ENCODE measurements at places on chromosomes 16 and 17.

DNA sequence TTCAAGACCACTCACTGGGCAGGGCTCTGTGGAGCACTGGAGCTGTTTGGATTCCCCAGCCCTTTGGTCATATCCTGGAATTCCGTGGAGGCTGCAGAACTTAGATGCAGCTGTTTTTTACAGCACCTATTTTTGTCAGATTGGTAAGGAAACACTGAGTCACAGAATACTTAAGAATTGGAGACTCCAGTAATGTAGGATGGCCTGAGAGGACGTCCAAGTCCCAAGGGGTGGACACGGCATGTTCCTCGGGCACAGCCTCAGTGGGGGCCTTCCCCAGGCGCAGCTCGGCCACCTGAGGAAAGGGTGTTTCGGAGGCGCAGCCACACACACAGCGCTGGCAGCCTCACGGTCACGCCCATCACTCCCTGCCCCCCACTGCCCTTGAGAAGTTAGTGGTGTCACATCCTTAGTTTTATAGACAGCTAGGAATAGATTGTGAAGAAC lies 14.8 kb downstream of the PLD6 start:
- DNase-seq, result no peak

- no peak for DNase-seq
Measured at GRCh38 chr17:45145035-45145389, 3.3 kb upstream of the HEXIM1 start.

GRCh38 chr16:81431554-81432353 lies 12.9 kb upstream of the CMIP start:
- no peak for DNase-seq

DNA sequence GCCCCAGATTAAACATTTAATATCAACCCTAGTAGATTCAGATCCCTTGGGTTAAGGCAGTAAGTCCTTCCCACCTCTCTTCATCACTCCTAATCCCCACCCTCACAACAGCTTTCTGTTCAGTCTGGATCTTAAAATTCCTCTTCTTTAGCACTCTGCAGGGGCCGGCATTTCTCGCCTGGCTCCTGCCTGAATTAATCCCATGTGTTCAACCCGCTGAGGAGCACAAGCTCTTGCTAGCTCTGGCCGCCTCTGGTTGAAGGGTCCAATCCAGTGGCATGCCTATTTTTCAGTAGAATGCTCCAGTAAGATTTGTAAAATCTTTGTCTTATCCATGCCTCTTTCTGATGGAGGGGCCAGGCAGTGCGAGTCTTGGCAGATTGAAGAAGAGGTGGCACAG lies 59.2 kb downstream of the CYB5B start:
- DNase-seq, result no peak

- no peak for DNase-seq
Measured at GRCh38 chr17:72838581-72838980, 253.9 kb downstream of the SLC39A11 start.

GRCh38 chr16:4426021-4426684 lies 485 bp downstream of the DNAJA3 start:
- DNase-seq, result no peak

GRCh38 chr17:43482103-43483012 lies 1.4 kb upstream of the DHX8 start:
- DNase-seq, result no peak

GRCh38 chr17:40283662-40284061 lies 4.0 kb upstream of the CDC6 start:
- peak; percentile 58 for DNase-seq

DNA sequence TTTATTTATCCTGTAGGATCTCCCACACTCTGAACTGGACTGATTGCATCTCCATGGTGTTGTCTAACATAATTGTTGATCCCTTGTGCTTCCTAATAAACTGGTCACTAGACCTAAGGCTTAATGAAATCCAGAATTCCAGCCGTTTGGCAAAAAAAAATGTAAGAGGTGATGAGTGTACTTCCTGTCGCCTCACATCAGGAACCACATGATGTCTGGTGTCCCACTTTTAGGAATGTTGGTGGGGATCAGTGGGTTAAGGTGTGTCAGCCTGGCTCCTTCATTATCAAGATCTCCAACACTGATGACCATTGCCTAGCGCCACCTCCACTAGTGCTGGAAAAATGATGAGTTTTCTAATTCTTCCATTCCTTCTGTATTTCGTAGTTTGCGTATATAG lies 18.6 kb upstream of the LONP2 start:
- DNase-seq, result no peak

GRCh38 chr17:77254951-77255825 lies 114.4 kb downstream of the SEC14L1 start:
- DNase-seq, result no peak

DNA sequence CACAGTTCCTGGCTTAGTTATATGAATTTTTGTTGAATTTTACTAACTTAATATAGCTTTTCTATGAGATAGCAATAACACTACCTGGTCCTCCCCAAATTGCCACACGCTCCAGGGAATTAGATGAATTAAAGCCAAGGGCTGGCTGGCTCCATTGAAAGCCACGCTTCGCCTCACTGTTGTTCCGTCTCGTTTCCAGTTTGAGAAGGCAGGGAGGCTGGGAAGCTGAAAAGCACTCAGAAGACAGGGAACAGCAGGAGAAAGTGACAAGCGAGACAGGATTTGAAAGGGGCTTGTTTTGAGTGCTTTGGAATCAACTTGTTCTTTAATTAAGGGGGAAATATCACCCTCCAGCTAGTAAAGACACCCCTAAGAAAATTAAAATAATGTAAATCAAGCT lies 425.3 kb downstream of the CA10 start:
- no peak for DNase-seq

GRCh38 chr17:76246080-76247066 lies 6.1 kb upstream of the RNF157 start:
- DNase-seq, result peak; percentile 52

DNA sequence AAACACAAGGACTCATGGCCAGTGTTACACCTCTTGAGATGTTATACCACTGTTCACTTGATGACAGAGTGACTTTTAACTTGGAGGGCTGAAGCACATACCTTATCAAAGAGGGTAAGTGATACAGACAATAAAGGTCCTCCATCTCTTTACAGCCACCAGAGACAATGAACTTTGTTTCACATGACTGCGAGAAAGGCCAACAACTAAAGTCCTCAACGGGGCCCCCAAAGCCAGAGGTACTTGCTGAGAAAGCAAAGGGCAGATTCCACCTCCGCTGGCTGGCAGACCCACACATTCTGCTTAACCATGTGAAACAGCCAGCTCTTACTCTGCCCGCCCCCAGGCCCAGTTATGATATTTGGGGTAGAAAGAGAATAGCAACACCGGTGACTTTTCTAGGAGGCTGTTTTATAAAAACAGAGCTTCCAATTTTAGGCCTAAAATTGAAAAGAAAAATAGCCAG lies 21.4 kb downstream of the DCUN1D3 start:
- no peak for DNase-seq

DNA sequence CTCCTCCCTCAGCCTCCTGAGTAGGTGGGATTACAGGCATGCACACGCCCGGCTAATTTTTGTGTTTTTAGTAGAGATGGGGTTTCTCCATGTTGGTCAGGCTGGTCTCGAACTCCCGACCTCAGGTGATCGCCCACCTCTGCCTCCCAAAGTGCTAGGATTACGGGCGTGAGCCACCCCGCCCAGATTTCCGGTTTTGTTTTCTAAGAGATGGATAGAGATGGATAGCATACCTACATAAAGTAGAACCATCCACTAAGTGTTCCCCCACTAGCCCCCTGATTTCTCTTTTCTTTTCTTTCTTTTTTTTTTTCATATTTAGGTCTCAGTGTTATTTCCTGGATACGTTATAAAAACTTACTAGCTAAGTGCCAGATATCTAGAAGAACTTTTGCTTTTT lies 2.0 kb downstream of the WSB1 start:
- DNase-seq, result peak; percentile 30

GRCh38 chr17:35717475-35717874 lies 14.0 kb upstream of the RASL10B start:
- DNase-seq, result no peak

DNA sequence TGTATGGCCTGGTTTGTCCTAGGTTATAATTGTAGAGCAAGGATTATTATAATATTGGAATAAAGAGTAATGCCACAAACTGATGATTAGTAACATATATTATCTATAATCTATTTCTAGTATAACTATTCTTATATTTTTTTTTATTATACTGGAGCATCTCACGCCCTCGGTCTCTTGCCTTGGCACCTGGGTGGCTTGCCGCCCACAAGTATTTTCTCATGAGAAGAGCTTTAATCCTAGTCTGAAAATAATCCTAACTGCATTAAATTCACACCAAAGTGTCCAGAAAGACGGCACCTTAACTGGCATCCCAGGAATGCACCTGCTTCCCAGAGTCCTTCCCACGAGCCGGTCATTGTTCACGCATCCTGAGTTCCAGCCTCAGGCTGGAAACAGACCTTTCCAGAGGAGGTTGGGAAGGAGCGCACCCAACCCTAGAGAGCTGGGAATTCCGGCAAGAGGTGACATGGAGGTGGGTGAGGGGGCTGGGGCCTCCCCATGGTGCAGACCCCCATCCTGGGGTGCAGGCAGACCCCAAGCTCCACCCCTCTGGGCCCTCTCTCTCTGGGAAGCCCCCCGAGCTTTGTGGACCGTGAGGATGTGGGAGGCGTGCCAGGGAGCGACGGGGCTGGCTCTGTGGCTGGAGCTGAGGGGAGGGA lies 15.9 kb downstream of the CHMP1A start:
- DNase-seq, result no peak

DNA sequence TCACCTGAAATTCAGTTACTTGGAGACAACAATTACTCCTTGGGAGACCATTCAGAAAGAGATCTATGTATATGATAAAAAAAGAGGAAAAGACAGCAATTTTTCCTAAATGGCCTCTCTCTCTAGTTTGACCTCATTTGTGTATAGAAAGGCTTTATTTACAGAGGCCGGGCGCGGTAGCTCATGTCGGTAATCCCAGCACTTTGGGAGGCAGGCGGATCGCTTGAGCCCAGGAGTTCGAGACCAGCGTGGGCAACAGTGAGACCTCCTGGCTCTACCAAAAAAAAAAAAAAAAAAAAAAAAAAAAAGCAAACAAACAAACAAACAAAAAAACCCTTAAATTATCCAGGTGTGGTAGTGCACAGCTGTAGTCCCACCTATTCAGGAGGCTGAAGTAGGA lies 20.7 kb downstream of the GRB2 start:
- DNase-seq, result no peak

DNA sequence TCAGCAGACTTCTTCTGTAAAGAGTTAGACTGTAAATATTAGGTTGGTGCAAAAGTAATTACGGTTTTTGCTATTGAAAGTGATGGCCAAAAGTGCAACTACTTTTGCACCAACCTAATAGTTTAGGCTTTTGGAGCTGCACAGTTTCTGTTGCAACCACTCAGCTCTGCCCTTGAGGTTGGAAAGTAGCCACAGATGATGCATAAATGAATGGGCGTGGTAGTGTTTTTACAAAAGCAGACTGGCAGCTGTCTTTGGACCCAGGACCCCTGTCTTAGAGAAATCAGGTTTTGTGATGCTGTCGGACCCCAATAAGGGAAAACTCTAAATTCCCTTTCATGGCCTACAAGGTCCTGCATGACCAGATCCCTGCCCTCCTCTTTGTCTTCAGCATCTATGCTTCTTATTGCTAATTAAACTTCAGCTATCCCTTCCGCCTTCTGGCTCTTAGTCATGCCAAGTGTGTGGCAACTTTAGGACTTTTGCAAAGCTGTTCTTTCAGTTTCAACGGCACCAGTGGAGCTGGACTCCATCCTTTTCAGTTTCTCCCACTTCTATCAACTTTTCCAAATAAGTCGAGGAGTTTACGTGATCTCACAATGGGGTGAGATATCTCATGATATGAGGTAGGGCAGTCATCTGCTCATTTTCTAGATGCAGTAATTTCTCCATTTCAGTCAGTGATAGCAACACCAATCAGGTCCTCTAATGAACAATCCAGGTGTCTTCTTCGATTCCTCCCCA lies 232.3 kb downstream of the XYLT1 start:
- no peak for DNase-seq

DNA sequence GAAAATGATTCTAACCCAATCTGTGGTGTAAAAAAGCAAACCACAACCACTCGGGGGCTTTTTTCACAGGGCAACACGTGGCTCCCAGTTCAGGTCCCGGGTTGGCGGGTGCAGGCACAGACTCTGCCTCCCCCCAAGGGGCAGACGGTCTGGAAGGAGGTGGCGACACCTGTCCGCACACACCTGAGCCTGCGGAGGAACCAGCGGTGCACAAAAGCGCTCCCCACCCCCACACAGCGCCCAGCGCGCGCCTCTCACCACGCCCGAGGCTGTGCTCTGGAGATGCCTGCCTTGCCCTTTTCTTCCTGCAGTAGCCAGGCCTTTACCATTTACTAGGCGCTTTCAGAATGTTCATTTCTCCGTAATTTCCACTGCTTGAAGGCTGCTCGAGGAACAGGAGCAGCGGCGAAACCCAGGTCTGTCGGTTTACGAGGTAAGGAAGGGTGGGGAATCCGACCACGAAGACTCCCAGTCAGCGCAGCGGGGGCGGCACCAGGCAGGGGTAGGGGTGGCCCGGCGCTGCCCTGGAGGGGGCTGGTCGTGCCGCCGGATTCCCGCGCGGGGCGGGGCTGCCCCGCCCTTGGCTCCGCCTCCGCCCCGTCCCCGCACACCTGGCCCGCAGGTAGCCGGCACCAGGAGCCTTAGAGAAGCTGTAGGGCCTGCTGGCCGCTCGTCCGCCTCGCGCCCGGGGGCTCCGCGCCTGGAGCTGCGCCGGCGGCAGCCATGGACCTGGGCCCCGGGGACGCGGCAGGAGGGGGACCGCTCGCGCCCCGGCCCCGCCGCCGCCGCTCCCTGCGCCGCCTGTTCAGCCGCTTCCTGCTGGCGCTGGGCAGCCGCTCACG lies at the start of gene USP43:
USP43 (plus strand) TSS at position 608 of the 842 bp plus-strand sequence; CDS start at position 724, 116 bp downstream.
- no peak for DNase-seq

DNA sequence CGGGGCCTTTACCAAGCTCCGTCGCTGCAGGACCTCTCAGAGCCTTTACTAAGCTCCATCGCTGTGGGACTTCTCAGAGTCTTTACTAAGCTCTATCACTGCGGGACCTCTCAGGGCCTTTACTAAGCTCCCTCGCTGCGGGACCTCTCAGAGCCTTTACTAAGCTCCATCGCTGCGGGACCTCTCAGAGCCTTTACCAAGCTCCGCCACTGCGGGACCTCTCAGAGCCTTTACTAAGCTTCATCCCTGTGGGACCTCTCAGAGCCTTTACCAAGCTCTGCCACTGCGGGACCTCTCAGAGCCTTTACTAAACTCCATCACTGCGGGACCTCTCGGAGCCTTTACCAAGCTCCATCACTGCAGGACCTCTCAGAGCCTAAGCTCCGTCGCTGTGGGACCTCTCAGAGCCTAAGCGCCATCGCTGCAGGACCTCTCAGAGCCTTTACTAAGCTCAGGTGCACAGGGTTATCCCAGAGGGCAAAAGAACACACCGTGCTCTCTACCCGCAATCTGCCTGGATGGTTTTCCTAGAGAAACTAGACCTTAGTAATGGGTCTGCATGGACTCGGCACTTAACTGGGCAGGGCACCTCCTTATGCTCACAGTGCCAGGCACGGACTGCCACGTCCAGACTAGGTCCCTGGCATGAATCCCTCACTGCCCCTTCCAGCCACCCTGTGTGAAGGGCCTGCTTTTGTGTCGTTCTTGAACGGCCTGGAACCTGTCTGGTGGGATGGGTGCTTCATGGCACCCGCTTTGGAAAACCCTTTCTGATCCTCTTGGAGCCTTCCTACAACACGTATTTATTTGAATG lies 69.2 kb upstream of the DOC2B start:
- DNase-seq, result no peak

GRCh38 chr16:48335961-48336360 lies 49.3 kb downstream of the SIAH1 start:
- no peak for DNase-seq
